ENCODE measurements at places on chromosomes 2 and 18.

DNA sequence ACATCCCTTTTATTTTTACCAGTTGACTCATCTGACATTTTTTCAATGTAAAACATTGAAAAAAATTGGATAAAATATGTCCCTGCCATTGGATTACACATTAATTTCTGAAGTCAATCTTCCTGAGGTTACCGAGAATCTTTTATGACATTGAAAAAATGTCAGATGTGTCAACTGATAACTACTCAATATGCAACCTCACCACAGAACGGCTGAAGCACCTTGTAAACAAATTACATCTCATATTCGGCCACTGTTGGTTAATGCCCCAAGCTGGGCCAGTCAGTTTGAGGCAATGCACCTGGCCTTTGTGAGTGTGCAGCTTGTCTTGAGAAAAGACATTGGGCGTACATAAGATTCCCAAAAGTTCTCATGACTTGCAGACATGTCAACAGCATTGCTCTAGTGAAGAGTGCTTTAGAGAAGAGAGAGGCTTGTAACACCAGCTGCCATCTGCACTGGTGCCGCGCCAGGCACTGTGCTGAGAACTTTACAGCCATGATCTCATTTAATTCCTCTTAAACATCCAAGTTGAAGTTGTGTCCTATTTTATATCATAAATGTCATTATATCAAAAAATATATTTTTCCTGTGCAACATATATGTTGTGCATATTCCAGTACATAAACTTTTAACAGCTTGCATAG is 112.7 kb upstream of the SLC35G4 start:
- no peak for DNase-seq

DNA sequence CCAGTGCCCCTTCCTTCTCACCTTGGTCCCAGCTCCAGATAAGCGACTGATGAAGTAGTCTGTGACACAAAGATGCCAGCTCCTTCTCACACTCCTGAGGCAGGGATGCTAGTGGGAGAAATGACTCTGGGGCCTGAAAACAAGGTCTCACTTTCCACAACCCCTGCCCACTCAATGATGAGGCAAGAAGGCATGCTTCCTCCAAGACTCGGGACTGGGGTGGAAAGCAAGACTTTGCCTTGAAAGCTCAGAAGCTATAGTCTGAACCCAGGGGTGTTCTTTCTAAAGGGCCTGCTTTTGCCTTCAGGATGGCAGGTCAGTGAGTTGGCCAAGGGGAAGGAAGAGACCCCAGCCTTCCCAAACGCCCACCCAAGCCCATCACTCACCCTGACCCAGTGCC is 1.4 kb downstream of the CCDC142 start:
- DNase-seq: no peak

GRCh38 chr2:17148407-17149145 is 369.7 kb downstream of the RAD51AP2 start:
- DNase-seq: no peak

DNA sequence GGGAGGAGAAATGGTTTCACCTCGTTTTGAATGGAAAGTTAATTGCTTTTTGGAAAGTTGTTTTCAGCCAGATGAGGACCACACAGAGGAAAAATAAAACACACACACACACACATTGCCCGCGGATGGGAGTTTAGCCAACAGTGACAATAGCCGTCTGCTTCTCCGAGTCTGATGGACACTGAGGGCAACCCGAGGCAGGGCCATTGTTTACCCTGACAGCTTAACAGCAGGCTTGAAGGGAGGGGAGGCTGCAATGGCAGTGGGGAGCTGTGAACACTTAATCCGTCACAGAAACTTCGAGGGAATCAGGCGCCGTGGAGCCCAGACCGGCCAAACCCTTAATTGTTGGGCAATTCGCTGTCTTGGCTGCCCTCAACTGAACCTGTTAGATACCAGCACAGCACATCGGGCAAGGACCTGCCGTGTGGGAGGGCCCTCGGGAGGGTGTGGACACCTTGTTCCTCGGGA is 145.9 kb downstream of the ACKR3 start:
- no peak for DNase-seq

- DNase-seq: no peak
Observed at GRCh38 chr18:59311631-59312030, 6.8 kb downstream of the CPLX4 start.

DNA sequence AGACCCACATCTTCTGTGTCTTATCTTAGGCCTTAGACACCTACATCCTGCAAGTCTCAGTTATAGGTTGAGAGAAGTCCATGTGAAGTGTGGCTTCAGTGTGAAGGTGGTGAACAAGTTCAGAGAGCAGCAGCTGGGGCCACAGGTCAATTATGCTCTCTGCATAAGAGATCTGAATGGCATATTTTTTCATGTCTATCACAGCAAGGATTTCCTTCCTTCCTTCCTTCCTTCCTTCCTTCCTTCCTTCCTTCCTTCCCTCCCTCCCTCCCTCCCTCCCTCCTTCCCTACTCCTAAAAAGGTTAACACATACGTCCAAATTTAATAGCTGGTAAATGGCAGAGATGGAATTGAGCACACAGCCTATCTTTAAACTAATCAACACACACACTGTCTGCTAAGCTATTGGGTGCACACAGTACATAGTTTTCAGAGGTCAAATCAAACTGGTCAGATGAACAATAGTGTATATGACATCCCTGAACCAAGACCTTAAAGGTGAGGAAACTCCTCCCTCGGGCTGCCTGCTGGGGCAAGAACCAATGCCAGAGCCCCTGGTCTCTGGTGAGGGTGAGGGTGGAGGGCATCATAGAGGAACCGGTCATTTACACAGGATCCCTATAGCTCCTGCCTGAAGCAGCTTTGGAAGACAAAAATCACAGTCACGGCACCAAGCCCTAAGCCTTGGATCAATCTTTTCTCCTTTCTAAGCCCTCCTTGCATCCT is 240.9 kb downstream of the ICOS start:
- DNase-seq: no peak

DNA sequence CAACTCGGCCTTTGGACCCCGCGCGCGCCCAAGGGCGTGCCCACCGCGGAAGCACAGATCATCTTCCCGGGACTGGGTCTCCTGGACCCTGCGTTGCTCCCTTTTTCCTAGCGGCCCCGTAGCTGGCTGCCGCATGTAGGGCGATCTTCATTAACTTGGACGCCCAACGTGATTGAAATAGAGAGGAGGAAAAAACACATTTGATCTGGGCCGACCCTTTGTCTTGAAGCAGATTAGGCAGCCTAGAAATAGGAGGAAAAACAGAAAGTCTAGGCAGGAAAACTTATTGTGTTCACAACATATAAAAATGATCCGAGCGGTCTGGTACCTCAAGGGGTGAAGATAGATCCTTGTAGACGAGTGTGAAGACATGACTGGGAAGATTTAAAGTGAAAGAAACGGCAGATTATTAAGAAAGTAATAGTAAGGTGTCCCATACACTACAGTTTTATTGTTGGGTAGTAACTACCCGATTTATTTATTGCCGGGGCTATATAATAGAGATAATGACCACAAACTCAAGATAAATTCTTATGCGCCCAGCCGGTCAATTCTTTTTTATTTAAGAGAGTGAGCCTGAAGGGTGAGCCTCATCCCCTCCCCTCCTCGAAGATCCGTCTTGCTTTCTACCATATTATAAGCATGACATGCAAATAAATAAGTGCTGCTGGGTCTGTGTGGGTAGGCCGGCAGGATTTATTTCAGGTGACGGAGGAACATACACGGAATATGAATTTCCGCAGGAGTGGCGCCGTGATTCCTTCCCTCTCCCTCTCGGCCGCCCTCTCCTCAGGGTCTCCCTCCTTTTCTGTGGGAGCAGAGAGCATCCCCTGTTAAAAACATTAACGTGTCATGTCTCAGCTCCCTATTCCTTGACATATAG is 147.4 kb downstream of the MEIS1 start:
- no peak for DNase-seq

GRCh38 chr2:172578054-172578453 is 22.2 kb downstream of the PDK1 start:
- DNase-seq: no peak

- no peak for DNase-seq
Observed at GRCh38 chr2:141399270-141399669, 731.5 kb downstream of the LRP1B start.

- no peak for DNase-seq
Observed at GRCh38 chr2:229170171-229170570, 100.9 kb downstream of the PID1 start.
